Left ventricle myocardium superior (tissue), 1 donor: ENCODE measurements at places on chromosomes 12 and 14. TPM values are rescaled to one million over a fixed set of nuclear protein-coding genes. Genes with fewer than 3 reads are reported as not detected.
A peak's percentile ranks its signal among the peaks of the same experiment; 100 is the strongest.

DNA sequence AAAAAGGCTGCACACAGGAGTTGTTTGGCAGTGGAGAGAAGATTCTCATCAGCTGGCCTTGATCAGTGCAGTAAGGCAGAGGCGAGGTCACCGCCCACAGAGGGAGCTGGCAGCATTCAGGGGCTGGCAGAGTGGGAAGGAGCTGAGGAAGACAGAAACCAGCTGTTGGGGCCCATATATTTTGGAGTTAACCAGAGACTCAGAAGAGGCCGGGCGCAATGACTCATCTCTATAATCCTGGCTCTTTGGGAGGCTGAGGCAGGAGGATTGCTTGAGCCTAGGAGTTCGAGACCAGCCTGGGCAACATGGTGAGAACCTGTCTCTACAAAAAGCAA lies 17.7 kb downstream of the SMCO2 start:
- peak; percentile 82 for DNase-seq

ALDH2 gene
- total RNA-seq: 410 TPM

DNA sequence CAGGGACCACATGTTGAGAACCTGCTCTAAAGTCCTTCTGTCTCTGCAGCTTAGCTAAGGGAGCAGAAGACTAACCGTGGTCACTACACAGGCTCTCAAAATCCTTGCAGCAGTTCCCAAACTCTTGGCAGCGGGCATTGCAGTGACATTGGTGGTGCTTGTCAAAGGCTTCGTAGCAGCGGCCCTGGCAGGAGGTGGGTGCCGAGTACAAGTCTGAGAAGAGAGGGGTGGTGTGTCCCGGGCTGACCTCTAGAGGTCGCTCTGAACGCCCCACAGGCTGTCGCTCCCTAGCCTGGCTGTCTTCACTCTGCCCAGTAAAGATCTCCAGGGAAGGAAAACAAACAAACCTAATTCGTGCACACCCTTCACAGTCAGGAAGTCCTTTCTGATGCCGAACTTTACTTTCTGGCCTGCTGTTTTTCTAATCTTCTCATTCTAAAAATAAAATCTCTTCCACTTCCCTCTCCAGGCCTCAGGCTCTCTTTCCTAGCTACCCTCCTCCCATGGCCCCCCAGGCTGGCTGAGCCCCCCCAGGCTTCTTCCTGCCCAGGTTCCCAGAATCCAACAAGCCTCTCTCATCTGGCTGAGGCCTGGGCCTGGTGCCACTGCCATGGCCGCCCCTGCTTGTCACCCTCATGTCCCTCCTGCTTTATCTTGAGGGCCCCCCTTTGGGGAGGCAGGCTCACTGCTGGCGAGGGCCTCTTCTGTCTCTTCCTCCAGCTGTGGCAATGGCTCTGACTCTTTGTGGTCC lies 7.7 kb downstream of the ENDOU start:
- DNase-seq: peak; percentile 92

TOMM20L gene
- total RNA-seq: not detected

DNA sequence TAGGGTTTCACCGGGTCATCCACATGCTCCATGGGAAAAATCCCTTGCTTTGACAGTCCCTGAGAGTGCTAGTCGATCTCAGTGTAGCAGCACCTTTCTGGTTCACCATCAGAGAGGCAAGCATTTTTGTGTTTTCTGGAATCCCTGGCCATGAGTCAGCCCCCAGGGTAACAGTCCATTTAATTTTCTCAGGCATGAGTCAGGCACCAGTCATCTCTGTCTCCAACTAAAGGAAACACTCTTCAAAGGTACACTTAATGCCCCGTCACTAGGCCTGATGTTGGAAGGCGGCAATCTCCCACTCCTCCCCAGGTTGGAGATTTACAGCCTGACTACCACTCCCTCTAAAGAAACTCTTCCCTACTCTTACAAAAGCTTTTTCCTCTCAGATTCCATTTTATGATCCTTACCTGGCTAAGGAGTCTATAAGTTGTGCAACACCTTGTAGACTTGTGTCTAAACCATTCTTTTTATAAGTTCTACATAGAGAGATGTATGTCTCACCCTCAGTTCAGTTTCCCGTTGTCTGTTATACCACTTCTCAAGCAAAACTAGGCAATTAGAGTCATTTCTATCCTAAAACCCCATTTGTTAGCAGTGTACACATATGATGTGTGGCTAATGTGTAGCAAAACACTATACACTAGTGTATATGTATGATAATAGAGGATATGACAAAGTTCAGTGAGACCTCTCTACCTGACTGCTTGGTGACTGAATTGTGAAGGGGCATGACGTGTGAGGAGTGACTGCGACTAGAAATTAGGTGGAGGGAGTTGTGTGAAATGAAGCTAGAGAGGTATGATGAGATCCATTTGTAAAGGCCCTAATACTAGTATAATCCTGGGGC lies 24.6 kb downstream of the TMEM19 start:
- no peak for DNase-seq

- DNase-seq: no peak
These were observed 7.6 kb upstream of the TMED10 start for GRCh38 chr14:75184039-75184438.

- no peak for DNase-seq
These were observed 431.9 kb downstream of the BCL11B start for GRCh38 chr14:98840091-98840490.

INHBE gene
- total RNA-seq: not detected

SLC11A2 gene
- 22.9 TPM for total RNA-seq

OAS1 gene
- total RNA-seq: 8.1 TPM

DNA sequence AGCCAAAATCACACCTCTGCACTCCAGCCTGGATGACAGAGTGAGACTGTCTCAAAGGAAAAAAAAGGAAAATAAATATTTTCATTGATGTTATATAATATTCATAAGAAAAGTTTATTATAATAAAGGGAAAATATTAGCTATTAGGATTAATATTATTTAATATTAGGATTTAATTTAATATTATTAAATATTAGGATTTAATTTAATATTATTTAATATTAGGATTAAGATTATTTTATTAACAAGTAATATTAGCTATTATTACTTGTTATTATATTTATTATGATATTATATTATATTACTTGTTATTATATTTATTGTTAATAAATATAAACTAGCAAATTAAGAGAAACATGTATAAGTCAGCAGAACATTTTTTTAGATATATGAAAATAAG lies 518.1 kb downstream of the FSCB start:
- no peak for DNase-seq

IFI27L1 gene
- 9.7 TPM for total RNA-seq

DNA sequence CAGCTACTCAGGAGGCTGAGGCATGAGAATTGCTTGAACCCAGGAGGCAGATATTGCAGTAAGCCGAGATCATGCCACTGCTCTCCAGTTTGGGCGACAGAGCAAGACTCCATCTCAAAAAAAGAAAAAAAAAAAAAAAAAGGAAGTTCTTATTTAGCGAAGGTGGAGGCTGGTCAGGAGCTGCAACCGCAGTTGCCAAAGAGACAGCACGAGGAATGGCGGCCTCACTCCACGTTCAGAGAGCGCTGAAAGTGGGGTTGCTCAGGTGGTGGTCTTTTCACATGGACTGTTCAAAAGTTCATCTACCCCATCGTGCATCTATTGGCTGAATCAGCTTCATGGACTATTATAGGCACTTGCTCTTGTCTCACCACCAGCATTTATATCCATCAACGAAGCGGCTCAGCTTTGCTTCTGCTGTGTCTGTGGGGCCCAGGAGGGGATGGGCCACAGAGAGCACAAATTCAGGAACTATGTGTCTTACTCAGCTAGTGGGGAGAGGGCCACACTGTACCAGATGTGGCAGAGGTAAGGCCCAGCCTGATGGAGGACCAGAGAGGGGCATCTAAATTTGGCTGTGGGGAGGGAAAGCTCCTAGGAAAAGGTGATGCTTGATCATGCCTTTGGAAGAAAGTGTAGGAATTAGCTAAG lies 27.3 kb downstream of the SLC25A47 start:
- no peak for DNase-seq

- DNase-seq: no peak
These were observed 1.7 kb downstream of the ANGEL1 start for GRCh38 chr14:76810953-76811400.

INHBC gene
- not detected for total RNA-seq

DNA sequence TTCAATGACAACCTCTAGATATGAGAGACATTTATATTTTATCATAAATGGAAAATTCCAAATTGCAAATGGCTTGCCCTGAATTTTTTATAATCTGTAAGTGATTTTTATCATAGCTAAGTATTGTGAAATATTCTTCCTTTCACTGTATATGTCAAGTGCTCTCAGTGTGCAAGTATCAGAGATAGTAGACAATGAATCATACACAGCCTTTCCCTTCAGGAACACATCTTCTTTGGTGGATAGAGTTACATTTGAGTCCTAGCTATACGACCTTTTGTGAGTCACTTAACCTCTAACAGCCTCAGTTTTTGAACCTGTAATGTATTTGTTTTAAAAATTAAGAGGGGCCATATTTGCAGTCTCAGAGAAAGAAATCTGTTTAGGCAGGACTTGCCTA lies 350.7 kb upstream of the SEL1L start:
- DNase-seq: no peak
